ENCODE measurements at places on chromosomes 2 and 18. TPM values are rescaled to one million over a fixed set of nuclear protein-coding genes. Genes with fewer than 3 reads are reported as not detected.

Gene IFIH1
- total RNA-seq = 50.4 TPM

Gene CRYGD
- total RNA-seq = not detected

DNA sequence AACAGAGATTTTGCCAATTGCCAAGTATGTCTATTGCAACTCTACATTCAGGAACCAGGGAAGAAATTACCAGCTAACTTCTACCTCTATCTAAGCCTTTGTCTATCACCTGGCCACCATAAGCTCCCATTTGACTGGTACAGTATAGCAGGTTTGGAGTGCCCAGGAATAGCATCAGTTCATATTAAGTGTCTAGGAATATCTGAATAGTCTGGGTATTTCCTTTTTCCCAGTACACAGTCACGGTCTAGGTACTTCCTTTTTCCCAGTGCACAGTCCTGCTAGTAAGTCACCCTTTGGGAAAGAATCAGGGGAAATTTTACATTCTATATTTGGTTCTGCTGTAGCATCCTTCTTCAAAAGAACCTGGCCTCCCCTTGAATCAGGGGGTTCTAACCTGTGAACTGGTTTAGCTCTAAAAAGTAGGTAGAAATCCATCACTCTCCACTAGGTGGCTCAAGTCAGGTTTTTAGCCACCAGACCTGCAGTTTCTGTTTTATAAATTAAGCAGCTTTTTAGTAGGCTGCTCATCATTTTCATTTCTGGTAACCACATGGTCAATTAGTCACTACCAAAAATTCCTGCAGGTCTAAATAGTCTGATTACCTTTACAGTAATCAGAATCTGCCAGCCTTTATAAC, 49.3 kb upstream of the DNAJC10 start:
- DNase-seq = no peak

DNA sequence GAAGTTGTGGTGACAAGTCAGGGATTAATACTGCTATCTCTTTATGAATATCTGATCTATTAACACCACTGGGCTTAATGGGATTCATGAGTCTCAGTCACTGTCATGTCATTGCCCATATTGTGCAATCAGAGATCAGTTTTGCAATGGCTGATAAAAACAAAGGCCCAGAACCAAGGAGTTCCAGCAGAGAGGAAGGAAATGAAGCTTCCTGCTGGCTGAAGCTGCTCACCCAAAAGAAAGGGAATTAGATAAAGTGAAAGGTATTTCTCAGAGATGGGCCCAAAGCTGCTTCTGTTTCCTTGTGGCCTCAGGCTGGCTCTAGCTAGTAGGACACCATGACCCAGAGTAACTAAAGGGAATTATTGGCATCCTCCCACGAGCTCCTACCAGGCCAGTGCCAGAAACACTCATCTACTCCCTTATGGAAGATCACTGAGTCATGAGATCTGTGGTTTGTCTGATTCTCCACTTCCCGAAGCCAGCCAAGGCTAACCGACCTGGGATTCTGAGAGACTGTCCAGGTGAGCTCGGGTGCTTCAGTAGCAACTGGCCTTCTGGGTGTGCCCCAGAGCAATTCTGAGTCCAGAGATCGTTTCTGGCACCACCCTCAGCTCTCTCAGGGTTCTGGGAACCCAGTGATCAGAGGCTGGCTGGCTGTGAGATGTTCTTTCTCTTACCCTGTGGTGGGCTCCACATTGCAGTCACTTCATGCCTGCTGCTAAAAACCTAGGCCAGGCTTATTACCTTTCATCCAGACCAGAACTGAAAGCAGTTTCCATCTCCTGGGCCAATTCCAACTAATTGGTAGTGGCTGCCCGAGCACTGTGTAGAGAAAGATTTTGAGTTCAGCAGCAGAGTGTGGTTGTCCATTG, 129.5 kb upstream of the PELI1 start:
- no peak for DNase-seq

DNA sequence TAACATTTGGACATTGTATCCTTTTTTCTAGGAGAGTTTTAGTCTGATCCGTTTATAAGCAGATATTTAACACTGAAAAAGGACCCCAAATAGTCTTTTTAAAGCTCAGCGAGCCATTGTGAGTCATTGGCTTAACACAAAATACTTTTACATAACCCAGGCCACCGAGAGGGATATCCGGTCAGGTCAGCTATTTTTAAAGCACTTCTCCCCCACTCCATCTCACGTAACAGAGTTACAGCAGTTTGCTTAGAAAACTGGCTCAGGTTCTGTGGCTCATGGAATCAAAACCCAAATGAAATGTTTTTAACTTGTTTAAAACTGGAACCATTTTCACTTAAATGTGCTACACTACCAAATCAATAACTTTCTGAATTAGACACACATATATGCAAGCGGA, 23.9 kb downstream of the COL4A3 start:
- no peak for DNase-seq

DNA sequence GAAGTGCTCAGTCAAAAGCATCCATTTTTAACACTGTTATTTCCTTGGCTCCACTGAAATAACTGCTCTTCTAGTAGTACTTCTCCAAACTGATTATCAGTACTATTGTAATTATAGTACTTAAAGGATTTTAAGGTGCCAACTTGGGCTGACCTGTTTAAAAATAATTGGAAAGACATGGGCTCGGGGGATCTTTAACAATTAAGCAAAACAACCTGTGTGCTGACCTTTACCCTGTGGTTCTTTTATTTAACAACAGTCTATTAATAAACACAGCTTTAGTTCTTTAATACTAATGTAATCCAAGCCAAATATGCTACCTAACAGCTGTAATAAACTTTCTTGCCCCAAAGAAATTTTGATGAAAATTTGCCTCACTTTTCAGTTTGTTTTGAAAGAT, 6.9 kb upstream of the ITPRID2 start:
- DNase-seq = no peak

GRCh38 chr18:65983750-65984149, 232.9 kb downstream of the CDH7 start:
- no peak for DNase-seq
